ENCODE measurements at places on chromosomes 16 and 17.

- DNase-seq = no peak
Observed at GRCh38 chr17:33239702-33240101, 53.4 kb downstream of the ASIC2 start.

GRCh38 chr17:3594051-3594800, 15.0 kb downstream of the TRPV1 start:
- DNase-seq = no peak

- no peak for DNase-seq
Observed at GRCh38 chr17:2158396-2158780, 103.5 kb downstream of the HIC1 start.

DNA sequence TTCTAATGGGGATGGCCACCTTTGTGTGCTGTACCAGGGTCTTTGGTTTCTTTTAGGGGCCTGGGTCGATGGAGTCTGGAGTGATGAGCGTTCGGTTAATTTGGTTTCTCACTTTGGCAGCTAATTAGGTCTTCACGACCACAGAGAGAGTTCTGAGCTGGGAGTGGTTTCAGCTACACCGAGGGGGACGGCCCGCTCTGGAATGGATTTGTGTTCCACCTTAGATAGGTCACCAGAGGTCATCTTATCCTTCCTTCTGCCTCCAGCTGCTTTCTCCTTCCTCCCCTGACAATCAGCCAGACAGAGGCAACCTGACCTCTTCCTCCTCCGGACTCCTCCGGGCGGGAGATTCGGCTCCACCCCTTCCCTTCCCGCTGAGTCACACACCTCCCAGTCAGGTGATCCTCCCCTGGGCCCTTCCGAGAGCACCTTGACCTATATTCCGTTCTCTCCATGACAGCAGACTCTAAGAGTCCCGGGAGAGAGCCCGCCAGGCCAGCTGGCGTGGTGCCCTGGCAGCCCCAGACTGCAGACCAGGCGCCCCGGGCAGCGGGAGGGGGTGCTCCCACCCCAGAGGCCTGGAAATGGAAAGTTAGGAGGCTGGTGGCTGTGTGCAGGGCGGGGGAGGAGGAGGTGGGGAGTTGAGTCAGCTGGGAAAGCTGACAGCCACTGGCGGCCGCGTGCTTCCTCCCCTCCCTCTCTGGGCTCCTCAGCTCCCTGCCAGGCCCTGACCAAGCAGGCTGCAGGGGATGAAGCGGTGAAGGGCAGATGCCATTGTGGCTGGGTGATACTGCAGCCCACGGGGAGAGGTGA, 44.7 kb downstream of the CHD9 start:
- no peak for DNase-seq

GRCh38 chr17:14672830-14673229, 371.9 kb downstream of the HS3ST3B1 start:
- no peak for DNase-seq

GRCh38 chr17:15931394-15931793, 13.5 kb upstream of the ADORA2B start:
- no peak for DNase-seq

GRCh38 chr17:58865301-58865700, 109.6 kb downstream of the PPM1E start:
- DNase-seq = no peak

DNA sequence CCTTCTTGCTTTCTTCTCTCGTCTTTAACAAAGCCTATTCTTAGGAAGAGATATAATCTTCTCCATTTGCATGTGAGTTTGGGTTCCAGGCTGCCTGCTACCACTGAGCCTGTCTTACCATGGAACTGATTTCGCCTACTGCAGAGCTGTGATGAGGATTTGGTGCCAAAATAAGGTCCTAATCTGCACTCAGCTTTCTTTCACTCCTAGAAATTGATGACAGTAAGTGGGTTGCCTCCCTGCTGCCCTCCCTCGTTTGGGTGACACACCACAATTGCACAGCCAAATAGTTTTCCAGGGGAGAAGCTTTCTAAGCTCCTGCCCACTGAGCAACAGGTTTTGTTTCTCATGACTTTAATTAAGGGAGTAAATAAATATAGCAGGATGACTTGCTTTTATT, 25.1 kb upstream of the ASIC2 start:
- DNase-seq = no peak

DNA sequence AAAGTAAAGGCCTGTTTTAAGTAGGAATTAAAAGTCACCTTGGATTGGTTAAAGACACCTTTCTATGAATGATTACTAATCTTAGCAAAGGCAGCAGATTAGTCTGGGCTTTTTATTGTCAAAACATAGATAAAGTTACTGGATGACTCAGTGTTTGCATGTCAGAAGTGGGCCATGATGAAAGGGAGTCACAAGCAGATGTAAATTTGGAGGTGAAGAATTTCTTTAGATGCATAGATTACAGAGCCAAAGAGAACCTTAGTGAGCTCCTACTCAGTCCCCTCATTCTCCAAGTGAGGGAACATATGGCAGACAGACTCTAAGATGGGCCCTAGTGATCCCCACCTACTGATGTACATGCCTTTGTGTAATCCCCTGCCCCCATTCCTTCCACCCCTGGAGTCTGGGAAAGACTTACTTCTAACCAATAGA, 124.5 kb downstream of the HS3ST3A1 start:
- DNase-seq = no peak

GRCh38 chr17:36532435-36532975, 2.2 kb downstream of the MYO19 start:
- DNase-seq = no peak

GRCh38 chr16:83652943-83653342, 154.8 kb upstream of the HSBP1 start:
- DNase-seq = no peak

GRCh38 chr17:36609498-36609862, 8.1 kb downstream of the MRM1 start:
- no peak for DNase-seq

DNA sequence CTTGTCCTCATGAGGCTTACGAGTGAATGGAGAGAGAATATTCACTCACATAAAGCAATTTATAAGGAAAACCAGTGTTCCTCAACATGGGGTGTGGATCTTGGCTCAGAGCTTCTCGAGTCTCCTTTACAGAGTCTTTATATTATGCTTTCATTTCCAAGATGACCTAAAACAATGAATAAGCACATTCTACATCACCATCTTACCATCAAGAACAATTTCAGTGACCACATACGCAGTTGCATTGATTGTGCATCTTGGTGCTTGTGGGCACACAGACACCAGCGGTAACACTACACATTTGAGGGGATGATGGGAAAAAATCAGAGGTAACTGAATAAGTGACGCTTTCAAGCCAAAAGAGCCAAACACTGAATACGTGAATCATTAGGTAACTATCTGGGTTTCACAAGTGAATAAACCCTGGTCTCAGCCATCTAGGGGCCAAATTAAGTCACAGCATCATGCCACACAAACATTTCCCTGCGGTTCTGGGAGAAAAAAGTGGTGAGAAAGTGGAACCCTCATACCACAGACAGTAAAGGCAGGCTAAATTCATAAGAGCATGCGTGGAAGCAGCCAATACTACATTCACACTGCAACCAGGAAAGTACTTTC, 9.4 kb downstream of the CWC25 start:
- DNase-seq = no peak

DNA sequence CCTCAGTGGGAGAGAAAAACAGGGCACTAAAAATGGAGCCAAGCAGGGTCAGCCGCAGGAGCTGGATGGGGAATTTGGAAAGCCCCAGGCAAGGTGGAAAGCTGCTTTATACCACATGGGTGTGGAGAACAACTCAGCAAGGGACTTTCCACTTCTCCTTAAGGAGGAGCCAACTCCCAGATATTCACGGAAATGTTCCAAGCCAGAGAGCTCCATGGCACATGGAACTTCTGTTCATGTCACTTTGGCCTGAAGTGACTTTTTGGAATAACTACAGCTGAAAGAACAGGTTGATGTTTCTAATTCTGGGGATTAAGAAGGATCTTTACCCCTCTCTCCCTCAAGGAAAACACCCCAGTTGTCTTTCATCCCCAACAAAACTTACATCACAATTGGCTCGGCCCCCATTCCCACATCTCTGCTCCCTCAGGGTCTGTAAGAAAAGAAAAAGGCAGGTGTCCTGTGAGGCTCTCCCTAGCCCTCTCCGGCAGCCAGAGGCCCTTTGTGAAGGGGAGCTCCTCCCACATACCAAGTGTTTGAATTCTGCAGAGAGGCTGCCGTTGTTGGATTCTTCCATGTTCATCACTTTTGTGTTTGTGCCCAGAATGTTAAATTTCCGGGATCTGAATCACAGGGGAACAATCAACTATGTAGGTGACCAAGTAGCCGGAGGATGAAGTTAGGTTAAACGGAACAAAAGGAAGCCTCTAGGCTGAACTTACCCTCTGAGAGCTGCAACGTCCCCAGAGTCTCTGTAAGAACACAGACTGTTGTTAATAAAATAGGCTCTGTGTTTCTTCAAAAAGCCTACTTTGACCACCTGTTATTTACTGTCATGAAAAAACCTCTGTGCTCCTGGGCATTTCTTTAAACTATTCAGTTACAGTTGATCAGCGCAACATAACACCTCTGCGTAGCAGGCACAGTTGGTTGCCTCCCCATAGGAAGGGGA, 41.0 kb downstream of the STAT5A start:
- DNase-seq = no peak

DNA sequence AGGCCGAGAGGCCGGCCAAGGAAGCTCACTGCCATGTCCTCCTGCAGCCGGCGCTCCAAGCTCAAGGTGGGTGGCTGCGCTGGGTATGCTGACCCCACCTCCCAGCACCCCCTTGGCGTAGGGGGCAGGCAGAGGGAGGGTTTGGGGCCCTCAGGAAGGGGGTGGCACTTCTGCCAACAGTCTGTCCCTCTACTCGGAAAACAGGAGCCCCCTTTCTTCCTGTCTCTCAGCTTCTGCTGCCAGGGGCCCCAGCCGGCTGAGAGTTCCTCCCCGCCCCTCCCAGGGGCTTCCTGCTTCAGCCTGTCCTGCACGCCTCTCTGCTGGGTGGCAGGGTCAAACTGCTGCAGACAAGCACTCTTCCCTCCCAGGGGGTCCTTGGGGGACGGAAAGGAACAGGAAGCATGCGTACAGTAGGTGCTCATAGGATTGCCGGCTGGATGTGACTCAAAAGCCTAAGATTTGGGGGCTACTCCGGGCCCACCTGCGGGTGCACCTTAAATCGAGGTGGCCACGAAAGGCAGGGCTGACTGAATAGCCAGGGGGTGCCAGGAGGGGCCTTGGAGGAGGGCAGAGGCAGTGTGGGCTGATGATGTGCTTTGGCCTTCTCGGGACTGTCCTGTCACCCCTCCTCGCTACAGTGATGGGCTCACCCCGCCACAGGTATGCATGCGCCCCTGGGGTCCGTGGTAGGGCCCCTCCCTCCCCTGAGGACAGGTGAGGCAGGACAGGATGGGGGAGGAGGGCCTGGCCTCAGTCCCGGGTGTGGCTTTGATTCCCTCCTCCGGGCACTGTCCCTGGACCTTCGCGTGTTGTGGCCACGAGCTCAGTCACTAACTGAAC, 4.0 kb downstream of the CBX2 start:
- no peak for DNase-seq

GRCh38 chr17:1861391-1862010, 31.7 kb downstream of the RPA1 start:
- DNase-seq = no peak

DNA sequence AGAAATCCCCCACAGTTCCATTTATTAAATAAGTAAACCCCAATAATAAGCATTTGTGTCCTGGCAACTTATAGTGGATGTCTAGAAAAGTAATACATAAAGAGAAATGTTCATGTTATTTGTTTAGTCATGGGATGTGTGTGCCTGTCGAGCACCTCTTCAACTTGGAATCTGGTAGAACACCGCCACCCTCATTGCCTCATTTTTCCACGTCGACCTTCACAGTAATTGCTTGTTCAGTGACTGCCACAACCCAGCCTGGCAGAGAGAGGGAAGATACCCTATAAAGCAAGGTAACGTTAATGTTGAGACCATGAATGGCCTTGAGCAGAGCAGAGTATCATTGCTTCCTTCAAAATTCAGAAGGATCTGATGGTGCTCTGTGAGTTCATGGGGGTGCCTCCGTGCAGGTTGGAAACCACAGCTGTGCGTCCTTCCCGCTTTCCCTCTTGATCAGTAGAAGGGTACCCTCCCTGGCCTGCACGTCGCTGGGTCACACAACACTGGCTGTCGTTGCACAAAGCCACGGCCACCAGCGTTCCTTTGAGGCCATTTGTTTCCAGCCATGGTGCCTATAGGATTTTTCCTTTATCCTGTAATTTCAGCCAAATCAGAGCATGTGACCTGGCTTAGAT, 3.7 kb upstream of the DNASE1 start:
- DNase-seq = no peak

DNA sequence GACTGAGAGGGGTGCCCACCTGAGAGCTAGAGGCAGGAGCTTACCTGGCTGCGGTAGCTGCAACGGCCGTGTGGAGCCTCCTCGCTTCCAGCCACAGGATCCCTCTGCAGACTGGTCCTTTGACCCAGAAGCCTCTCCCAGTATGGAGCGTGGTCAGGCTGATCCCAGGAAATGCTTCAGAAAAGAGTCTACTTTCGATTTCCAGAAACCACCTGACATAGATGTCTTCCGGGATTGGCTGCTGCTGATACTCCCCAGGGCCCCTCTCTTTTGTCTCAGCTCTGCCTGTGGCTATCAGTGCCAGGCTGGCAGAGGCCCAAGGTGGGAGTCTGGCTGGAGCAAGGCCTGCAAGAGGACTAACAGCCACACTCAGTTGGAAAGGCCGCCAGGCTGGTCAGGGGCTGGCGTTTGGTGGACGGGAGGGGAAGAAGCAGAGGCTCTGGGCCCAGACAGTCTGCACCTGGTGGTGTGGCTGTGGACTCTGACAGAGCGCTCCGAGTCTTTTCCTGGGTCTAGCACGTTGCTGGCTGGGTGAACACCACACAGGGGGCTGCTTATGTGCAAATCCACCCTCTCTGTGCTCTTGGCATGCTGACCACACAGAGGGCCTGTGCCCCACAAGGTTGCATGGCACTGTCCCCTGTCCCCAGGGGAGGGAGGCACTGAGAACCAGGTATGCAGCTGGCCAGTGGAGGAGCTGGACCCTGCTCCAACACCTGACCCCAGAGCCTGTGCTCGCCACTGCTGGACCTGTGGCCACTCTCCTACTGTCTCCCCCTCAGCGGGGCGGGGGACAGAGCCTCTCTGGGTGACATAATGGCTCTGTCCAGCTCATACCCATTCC, at the start of gene LGALS3BP:
Gene LGALS3BP (minus strand): TSS at position 144 of the 844 bp plus-strand sequence. CDS start 2,732 bp downstream, outside the sequence.
- no peak for DNase-seq

DNA sequence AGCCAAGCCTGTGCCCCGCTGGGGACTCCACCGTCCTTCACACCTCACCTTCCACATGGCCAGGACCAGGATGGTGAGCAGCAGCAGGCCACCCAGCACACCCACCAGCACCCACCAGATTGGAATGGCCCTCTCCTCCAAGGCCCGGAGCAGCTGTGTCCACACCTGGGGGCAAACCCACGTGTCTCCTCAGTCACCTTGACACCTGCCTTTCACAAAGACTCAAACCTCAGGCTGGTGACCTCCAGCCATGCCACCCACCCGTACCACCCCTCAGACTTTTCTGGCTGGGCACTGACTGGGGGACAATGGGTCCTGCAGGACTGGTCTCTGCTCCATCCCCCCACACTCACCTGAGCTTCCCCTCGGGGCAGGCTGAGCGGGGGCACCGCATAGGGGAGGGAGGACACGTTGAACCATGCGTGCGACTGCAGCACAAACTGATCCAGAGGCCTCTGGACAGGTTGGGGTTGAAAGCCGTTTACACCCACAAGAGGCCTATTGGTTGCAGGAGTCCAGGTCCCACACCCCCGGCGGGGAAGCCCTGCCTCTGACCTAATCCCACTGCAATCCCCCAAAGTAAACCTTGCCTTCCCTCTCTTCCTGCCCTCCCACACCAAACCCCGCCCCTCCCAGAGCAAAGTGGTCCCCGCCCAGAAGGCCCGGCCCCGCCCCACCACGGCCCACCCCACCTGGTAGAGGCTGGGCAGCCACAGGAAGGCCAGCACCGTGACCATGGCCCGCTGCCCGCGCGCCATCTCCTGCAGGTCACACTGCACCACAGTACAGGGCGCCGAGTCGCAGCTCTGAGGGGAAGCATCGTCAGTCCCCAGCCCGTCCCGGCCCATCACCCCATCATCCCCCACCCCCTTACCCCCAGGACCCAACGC, 10.9 kb upstream of the FAM171A2 start:
- no peak for DNase-seq
